AG10803 (cell line): ENCODE measurements at places on chromosomes 4 and X.

- peak; percentile 90 for DNase-seq
Measured at GRCh38 chr4:82785611-82786400, 12.8 kb downstream of the SCD5 start.

DNA sequence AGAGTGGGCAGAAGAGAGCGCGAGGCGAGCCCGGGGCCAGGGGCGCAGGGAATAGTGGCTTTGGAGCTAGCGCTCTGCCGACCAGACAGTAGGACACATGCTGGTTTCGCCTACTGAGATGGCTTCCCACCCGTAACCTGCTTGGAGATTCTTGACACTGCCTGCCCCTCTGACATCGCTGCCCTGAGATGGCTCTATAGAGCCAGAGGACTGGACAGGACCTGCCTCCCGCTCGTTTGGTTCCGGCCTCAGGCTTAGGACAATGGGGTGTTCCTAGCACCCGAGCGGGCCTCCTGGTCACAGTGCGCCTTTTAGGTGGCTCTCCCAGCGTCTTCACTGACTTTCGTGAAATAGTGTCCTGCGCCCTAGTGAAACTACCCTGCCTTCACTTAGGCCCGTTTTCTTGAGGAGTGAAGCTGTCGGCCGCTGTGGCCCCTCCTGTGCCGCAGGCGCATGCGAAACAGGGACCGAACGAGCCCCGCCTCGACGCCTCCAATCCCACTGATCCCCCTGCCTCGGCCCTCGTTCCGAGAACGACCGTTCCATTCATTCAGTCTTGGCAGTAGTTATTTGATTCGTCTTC, 608 bp downstream of the TAF1 start:
- DNase-seq: peak; percentile 12

DNA sequence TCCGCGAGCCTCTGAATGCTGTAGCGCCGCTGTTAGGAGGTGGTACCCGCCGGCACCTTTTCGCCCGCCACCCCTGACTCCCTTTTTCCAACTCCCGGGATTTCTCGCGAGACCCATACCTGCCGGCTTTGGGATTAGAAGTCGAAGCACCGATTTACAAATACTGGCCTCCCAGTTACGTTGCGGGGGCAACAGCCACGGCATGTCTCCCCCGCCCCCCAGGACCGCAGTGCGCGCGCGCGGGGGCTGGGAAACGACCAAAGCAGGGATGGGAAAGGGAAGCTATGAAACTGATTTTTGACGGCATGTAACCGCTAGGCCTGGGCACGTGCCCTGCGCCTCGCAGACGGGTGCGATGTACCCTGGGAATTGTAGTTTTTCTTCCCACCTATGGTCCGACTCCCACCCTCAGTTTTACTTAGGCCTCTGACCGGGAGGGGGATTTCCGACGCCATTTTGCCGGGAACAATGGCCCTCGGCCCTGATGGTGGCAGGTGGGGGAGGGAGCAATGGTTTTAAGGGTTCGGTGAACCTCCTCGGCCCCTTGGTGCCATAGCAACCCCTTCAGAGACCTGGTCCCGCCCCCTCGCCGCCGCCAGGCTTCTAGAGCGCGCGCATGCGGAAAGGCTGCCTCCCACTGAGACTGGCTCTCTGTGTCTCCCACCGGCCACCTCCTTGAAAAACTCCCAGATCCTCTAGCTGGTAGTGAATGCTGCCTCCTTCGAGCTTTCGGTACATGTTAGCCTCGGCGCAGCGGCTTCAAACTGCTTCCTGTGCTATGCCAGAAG, 772 bp upstream of the WNK3 start:
- peak; percentile 8 for DNase-seq

- DNase-seq: no peak
Measured at GRCh38 chr4:73948990-73949706, 32.7 kb downstream of the PF4 start.

DNA sequence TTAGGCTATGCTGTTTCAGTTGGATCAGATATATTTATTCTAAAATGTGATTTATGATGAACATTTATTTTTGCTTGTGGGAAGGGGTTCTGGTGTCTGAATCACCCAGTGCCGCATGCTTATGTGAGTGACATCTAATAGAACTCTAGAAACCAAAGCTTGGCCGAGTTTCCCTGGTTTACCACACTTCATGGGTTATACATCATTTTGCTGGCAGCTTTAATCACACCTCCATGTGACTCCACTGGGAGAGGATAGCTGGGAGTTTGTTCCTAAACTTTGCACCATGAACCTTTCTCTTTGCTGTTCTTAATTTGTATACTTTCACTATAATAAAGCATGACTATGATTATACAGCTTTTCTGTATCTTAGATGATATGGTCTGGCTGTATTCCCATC, 382.9 kb downstream of the INPP4B start:
- DNase-seq: no peak

DNA sequence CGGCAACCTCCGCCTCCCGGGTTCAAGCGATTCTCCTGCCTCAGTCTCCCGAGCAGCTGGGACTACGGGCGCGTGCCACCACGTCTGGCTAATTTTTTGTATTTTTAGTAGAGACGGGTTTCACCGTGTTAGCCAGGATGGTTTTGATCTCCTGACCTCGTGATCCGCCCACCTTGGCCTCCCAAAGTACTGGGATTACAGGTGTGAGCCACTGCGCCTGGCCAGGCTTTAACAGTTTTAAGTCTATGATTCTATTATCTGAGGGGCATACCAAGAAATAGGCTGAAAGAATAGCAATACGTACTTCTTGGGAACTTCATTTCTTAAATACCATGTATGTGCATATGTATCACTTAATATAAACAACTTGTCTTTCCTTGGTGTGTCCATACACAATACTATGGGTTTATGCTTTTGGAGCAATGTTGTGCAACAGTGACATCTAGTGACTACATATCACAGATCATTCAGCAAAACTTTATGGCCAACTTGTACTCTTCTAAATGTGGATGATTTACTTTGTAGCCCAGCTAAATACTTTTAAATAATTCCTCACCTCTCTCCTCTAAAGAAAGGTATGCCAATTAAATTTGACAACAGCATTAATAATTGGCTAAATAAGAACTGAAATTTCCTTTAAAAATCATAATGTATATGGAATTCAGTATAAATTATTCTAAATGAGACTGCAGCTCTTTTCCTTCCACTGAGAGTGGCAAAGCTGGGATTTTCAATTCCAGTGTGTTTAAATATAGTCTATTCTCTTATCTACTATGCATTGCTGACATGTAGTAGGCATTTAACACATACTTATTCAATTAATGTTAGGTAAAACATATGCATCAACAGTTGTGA, 10.4 kb downstream of the SLC9B1 start:
- peak; percentile 65 for DNase-seq

- DNase-seq: no peak
Measured at GRCh38 chr4:60034361-60034760, 1165.8 kb upstream of the ADGRL3 start.

DNA sequence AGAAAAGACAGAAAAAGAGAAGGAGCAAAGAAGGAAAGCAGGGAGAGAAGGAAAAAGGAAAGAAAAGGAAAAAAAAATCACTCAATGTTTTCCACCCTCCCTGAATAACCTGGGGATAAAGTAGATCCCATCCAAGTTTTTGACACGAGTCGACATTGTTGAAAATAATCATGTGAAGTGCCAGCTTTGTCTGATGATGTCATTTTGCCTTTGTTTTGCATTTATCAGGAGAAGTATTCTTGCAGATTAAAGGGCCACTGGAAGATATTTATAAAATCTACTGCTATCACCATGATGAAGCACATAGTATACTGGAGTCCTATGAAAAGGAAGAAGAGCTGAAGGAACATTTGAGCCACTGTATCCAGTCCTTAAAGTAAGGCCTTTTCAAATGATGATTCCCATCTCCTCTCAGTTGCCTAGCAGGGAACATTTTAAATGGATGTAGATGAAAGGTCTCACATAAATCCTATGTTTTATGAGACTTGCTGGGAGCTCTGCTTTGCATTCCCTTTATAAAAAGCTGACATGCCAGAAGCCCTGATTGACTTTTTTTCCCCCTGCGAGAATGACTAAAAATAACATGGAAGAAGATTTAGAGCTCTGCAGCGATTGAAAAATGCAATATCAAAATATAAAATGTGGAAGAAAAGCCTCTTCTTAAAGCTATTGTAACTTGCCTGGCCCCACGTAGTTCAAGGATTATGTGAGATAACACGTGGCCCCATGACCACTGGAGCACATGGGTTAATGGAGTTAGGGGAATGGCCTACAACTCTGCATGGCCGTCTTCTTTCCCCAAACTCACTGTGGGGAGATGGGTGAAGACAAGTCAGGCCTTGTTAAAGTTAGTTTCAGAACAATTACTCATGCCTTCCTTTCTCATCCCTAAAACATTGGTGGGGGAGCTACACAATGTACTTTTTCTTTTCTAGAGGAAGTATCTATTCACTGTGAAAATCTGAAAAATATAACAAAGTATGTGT, 77.5 kb downstream of the INTS12 start:
- no peak for DNase-seq

DNA sequence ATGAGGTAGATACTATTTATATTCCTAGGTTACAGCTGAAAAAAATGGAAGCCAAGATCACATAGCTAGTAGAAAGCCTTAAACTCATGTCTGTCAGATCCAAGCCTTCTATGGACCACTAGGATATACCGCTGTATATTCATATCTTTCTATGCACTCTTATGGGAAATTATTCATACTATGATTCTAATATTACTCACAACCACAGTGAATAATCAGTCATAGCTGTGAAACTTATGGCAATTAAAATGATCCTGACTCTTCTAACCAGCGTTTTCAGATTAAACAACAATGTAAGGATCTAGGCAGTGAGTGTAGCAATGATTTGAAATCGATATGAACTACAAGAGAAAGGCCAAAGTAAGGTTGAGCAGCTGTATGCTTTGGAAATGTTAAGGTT, 111.0 kb downstream of the RASGEF1B start:
- no peak for DNase-seq

GRCh38 chr4:42637867-42638266, 19.0 kb downstream of the ATP8A1 start:
- DNase-seq: no peak

DNA sequence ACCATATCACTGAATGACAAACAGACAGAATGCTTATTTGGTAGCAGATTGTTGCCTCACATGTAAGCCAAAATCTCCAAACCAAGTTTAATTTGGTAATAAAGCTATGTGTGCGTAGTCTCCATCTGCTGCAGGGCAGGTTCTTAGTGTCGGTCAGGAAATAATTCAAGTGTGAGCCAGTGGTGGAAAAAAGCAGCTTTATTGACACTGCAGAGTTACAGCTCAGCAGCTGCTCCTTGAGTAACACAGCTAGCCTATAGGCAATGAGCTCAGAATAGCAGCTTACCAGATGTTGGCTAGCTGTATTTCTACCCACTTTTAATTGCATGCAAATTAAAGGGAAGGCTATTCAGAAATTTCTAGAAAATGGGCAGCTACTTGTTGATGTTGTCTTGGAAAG, 757.8 kb upstream of the HS3ST1 start:
- DNase-seq: no peak

GRCh38 chrX:19682712-19683331, 167.5 kb upstream of the MAP3K15 start:
- peak; percentile 95 for DNase-seq

GRCh38 chr4:66522244-66522643, 852.0 kb upstream of the EPHA5 start:
- DNase-seq: no peak

- no peak for DNase-seq
Measured at GRCh38 chr4:86357608-86358007, 2.2 kb downstream of the MAPK10 start.

GRCh38 chr4:8404791-8405515, 35.6 kb downstream of the ACOX3 start:
- no peak for DNase-seq

DNA sequence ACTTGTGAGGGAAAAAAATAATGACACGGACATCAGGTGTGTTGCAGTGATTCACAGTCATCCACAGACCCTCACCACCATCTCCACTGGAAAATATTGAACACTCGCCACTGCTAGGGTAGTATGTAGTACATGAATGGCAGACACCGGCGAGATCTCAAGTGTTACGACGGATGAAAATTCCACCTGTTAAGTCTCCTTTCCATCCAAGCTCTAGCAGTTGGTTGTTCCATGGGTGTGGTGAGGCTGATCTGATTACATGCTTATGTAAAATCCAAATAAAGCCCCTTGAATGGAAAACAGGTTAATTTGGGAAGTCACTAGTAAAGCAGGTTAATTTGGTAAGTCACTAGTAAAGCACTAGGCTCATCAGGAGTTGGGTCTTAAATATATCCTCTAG, 1.1 kb upstream of the ARMCX4 start:
- no peak for DNase-seq

GRCh38 chr4:7237873-7238272, 45.5 kb downstream of the SORCS2 start:
- DNase-seq: peak; percentile 63

DNA sequence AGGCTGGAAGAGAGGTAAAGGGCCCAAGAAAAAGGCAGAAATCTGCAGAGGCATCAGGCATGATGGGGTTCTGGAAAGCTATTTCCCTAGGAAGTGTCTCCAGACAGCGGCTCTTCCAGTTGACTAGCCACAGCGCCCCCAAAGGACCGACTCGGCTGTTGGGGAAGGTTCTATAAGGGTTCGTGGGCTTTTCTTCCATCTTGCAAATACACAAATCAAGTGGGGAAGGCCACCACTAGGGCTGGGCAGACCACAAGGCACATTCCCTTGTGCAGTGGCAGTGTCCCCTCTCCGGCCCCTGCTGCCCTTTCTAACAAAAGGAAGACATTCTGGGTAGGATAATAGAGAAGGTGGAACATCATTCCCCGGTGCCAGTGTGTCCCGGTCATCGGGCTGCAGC, 18.2 kb downstream of the BCOR start:
- no peak for DNase-seq

DNA sequence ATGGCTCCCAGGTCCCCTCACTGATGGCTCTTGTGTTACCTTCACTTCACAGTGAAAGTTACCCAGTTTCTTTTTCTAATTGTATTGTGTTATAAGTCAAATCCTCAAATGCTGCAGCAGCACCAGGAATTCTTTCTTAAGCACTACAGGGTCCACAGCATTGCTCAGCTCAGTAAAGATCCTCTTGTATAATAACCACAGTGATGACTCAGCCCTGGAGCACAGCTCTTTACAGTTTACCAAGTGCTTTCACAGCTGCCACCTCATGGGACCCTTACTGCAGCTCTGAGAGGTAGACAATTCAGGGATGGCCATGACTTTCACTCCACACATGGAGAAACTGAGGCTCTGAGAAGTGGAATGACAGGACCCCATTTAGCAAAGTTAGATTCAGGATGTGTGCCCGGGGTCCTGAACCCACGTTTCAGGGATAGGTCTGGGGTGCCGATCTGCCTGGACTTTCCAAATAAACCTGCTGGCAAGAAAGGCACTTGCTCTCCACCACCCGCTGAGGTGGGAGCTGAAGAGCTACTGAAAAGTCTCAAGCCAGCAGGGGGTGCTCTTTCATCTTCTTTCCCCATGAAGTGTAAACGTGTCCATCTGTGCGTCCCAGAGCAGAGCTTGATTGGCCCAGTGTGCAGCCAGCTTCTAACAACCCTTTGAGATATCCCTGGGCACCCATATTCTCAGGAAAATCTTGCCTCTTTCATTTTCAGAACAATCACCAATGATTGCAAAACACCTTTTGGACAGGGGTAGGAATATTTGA, 35.7 kb upstream of the GABRQ start:
- DNase-seq: no peak

GRCh38 chr4:4269331-4269731, 20.6 kb downstream of the LYAR start:
- no peak for DNase-seq
